ENCODE measurements at places on chromosomes 12 and 14.

DNA sequence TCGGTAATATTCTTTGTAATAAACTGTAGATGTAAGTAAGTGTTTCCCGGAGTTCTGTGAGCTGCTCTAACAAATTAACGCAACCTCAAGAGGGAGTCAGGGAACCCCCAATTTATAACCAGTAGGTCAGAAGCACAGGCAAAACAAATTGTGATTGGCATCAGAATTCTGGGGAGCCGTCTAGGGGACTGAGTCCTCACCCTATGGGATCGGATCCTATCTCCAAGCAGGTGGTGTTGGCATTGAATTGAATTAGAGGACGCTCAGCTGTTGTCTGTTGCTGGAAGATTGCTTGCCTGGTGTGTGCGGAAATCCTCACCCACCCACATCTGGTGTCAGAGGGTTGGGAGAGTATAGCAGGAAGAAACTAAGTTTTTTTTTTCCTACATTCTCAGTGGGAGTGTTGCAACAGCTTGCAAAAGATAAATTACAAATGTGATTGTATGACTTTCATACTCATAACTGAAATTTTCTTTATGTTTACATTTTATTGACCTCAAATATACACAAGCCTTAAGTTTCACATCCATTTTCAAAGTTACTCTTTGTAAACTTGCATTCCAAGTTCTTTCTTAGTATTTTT, 5.5 kb downstream of the TMEM52B start:
- peak; percentile 25 for DNase-seq

DNA sequence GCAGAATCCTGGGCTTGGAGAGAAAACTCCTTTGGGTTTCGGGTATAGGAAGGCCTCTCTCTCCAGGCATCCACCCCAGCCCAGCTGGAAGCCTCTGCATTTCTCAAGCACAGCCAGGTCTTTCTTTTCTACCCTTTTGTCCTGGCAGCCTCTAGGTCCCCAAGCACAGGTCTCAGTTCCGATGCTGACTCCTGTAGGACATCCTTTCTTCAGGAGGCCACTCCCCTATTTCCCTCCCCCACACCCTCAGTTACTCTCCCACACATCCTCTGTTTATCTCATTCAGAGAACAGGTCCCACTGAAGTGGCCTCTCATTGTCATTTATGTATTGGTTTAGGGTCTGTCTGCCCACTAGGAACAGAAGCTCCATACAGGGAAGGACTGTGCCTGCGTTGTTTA, 352.6 kb downstream of the VRK1 start:
- no peak for DNase-seq

GRCh38 chr14:40252817-40253447, 820.7 kb upstream of the FBXO33 start:
- DNase-seq = no peak

- DNase-seq = no peak
These were observed 40.9 kb downstream of the FGD4 start for GRCh38 chr12:32440120-32440865.

DNA sequence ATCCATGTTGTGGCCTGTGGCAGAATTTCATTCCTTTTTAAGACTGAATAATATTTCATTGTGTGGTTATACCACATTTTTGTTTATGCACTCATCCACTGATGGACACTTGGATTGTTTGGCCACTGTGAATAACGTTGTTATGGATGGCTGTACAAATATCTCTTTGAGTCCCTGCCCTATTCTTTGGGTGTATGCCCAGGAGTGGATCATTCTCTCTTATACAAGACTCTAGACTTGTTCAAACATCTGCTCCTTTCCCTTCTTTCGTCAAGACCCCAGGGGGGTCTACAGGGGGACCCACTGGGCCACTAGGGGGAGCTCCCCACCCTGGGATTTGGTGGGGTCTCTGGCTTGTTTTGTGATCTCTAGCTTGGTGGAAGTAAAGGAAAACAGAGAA, 77.4 kb downstream of the FBXL14 start:
- DNase-seq = no peak

GRCh38 chr14:51401272-51401671, 161.2 kb downstream of the TMX1 start:
- DNase-seq = no peak

DNA sequence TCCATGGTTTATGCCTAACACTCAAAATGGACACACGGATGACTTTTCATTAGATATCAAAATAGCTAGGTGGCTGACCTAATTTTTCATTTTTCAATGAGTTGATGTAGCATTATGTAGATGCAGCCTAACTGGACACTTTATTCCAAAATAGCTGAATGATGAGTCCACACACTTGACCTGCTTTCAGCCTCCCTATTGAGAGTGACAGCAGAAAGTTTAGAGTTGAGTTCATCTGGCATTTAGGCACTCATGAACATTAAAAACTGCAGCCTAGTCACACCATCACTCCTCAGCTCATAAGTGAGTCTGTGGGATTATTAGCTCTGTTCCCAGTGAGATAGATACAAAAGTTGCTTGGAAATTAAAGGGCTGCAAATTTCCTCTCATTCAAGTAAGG, 307.3 kb upstream of the PRKD1 start:
- no peak for DNase-seq

GRCh38 chr12:14903386-14904098, 17.9 kb upstream of the MGP start:
- DNase-seq = no peak

DNA sequence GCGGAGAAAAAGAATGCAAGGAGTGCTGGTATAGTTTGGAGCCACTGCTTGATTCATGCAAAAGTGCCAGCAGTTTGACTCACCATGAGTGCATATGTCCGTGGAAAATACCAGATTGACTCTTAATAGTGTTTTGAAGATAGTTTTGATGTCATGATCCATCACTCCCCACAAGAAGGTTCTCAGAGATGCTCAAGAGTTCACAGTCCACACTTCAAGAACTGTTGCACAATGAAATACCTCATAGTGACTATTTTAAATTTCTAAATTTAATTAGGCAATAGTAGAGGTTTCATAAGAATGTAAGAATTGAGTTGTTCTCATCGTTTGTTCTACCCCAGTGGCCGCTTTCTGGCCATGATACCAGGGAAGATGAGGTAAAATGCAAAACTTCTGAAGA, 286.6 kb upstream of the RGS6 start:
- no peak for DNase-seq

DNA sequence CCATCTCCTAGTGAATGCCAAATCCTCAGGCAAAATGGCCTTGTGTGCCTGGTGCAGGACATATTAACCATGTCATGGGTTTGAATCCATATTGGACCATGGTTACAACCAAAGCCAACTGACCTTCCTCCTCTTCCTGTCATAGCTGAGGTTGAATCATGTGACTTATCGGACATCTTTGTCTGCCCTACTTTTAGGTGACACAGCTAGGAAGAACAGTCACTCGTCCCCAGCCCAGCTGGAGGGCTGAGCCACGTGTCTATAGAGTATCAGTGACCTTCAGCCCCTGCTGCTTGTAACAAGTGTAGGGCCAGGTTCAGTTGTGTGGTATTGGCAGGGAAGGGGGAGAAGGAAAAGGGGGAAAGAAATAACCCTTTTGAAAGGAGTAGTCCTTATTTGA, 225.2 kb downstream of the KTN1 start:
- no peak for DNase-seq

DNA sequence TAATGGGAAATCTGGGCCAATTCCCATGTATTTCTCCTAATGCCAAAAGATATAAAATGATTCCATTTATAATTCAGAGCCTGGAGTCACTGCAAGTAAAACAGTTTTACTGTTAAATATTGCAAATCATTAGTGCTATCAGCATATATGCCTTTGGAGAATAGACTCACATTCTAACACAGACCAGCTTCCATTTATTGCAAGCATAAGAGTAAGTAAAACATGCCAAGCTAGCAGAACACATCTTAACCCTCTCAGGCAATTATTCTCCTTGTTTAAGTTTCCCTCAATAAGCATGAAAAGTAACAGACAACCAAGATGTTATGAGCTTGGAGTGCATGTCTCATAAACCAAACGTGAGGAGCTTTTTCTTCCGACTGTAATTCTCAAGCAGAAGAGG, 173.9 kb upstream of the GRIP1 start:
- peak; percentile 6 for DNase-seq

- no peak for DNase-seq
These were observed 19.5 kb downstream of the DCAF5 start for GRCh38 chr14:69133206-69134125.

GRCh38 chr14:99387880-99388279, 92.8 kb downstream of the SETD3 start:
- no peak for DNase-seq

DNA sequence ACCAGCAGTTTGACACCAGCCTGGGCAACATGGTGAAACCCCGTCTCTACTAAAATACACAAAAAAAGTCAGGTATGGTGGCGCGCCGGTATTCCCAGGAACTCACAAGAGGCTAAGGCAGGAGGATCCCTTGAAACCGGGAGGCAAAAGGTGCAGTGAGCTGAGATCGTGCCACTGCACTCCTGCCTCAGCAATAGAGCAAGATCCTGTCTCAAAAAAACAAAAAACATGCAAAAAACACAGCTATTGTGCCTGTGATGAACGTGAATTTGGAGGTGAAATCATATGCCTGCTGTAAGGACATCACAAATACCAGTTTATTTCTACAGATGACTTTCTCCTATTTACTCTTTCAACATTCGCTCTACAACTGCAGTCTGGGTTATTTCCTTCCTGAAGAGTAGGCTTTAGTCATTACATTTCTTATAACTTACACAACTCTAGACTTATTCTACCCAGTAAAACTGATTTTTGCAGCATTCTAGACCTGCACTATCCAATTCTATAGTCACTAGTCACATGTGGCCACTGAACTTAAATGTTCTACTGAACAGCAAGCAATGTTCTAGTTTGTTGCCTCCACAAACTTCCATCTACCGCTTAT, 48.3 kb downstream of the HNRNPC start:
- no peak for DNase-seq

- peak; percentile 16 for DNase-seq
These were observed 42.5 kb upstream of the DLK1 start for GRCh38 chr14:100684154-100684553.

GRCh38 chr12:107884769-107885694, 110.5 kb downstream of the ASCL4 start:
- peak; percentile 81 for DNase-seq

- peak; percentile 29 for DNase-seq
These were observed 60.6 kb upstream of the ANO4 start for GRCh38 chr12:100733817-100734593.

DNA sequence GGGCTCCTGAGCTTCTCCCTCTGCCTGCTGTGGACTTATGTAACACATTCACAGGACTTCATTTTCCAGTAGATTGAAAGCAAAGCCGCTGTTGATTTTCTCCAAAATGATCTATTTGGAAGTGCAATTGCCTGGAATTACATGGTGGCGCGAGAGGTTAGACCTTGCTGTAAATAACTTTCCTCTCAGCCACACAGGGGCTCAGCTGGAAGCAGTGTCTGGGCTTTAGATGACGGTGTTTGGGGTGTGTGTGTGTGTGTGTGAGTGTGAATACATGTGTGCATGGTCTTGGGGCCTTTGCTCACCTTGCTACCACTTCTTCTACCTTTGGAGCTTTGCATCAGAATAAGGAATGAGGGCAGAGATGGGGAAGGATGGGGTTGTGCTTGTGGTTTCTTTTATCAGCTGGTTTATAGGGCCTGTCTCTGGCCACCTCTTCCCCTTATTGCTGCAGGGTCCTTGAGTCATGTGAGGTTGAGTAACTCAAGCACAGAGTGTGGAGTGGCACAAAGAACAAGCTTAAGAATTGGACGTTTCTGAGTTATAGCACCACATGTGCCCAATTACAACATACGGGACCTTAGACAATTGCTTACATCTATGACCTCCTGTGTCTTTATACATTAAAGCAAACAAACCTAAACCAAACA, 280.6 kb downstream of the NRXN3 start:
- DNase-seq = no peak

GRCh38 chr14:28407996-28408395, 358.6 kb upstream of the FOXG1 start:
- DNase-seq = peak; percentile 80

GRCh38 chr14:31718585-31718984, 157.4 kb downstream of the NUBPL start:
- no peak for DNase-seq

- peak; percentile 80 for DNase-seq
These were observed 25.3 kb upstream of the SPTLC2 start for GRCh38 chr14:77641534-77642341.

DNA sequence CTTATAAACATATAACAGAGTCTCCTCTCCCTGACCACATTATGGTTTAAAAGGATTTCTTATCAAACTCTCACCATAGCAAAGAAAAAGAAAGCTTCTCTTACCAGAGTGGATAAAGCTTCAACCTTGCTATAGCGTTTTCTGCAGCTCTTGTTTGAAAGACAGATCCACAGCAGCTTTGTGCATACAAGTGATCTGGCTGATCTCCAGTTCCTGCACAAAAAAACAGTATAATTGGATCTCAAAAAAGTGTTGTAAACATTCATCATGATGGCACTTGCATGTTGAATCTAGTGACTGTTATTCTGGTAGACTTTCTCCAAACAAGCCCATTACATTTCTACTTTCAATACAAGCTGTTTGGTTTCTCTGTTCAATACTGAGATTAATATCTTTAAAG, 178.9 kb upstream of the MGAT4C start:
- DNase-seq = peak; percentile 4

DNA sequence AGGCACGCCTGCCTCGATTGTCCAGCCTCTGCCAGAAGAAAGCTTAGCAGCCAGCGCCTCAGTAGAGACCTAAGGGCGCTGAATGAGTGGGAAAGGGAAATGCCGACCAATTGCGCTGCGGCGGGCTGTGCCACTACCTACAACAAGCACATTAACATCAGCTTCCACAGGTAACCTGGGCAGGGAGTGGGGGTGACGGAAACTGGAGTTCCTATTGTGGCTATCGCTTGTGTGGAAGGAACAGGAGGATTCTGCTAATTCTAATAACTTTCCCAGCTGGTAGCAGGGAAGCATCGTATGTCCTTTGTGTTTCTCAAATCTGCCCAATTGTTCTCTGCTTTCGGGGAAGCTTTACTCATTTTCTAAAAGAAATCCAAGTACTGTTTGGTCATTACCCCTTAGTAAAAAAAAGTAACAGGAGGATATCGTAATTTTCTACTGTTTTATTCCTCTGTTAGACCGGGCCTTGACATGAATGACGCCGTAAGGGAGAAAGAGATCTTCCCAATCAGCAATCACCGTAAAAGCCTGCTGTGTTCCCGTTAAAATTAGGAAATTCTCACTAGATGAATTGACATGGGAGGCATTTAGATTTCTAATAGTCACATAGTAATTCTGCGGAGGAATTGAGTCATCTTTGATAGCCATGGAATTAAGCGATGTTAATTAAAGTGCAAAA, 449 bp downstream of the THAP2 start:
- DNase-seq = no peak

All from tongue (tissue), 3 donors.